ENCODE measurements at places on chromosomes 13 and 19. TPM values are rescaled to one million over a fixed set of nuclear protein-coding genes. Genes with fewer than 3 reads are reported as not detected.

DNA sequence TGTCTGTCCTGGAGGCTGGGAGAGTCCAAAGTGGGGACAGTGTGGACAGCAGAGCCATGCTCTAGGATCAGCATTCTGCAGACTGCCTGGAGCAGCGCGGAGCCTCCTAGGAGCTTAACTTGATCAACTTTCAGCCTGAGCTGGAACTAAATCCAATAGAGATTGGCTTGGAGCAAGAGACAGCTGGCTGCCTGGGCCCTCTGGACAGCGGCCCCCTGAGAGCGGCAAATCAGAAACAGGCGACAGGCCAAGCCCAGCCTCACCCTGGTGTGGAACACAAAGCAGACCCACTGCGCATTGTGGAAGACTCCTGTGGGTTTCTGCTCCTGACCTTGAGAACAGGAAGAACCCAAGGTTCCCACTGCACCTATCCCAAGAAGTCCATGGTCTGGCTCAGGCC, 462.2 kb downstream of the TSHZ3 start:
- DNase-seq: no peak

DNA sequence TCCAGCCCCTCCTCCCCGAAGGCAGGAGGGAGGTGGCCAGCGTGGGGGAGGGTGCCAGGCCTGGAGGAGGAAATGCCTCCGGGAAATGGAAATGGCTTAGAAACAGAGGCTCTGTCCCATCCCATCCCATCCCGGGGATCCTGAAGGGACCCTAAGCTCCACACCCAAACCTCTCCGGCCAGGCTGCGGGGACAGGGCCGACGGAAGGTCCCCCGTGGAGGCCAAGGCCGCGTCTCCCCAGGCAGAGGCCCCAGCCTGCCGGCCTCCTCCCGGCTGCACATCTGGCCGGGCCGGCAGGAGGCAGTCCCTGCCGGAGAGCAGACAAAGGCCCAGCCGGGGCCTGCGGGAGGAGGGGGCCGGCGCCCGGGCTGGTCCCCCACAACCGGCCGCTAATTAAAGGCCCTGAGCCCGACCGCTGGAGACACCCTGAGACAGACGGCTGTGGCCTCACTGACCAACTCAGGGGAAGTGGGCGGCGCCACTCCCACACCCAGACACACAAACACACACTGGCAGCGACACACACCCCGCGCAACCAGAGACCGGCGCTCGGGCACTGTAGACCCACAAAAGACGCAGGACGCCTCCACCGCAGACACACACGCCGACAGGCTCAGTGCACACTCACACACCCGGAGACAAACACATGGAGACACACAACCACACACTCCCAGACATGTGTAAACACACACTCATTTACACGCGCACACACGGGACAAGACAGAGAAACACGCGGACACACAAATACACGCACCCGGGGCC, 1.1 kb downstream of the ADAMTS10 start:
- DNase-seq: peak; percentile 67

- DNase-seq: no peak
Measured at GRCh38 chr13:94988654-94989053, 276.3 kb upstream of the SOX21 start.

DNA sequence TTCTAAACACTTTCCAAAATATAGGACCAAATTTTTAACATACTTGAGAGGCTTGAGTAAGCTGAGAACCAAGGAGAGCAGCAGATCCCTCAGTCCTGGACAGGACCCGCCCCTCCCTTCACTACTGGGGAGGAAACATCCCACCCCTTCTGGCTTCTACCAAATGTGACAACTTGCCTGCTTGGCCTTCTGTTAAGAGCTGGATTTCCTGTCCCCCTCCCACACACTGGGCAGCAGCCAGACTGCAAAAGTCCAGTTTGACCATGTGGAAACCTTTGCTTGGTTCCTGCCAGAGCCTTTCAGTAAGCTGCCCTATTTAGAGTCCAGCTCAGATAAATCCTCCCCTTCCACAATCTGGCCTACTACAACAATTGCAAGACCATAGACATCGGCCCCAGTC, 84.3 kb downstream of the FGF14 start:
- DNase-seq: no peak

Gene NOP53
- total RNA-seq: 48.0 TPM

DNA sequence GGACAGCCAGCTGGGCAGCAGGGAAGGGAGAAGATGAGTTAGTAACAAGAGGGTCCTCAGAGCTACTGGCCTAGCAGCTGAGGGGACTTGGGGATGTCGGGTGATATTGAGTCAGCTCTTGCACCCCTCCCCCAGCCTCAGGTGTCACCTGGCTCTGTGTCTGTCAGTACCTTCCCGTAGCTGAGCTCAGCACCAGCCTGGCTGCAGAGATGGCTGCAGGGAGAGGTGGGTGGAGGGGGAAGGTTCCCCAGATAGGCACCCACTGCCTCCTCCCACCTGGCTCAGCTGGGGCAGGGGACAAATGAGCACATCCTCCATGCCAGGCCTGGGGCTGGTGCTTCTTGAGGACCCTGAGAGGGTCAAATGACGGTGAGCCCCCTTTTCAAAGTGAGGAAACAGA, 6.8 kb upstream of the KPTN start:
- no peak for DNase-seq

- peak; percentile 1 for DNase-seq
Measured at GRCh38 chr13:92187378-92187989, 789.1 kb downstream of the GPC5 start.

Gene SLC6A16
- not detected for total RNA-seq

Gene RASIP1
- total RNA-seq: 0.17 TPM

- DNase-seq: no peak
Measured at GRCh38 chr13:83048419-83048818, 833.9 kb downstream of the SLITRK1 start.

- DNase-seq: peak; percentile 7
Measured at GRCh38 chr13:96958286-96958891, 35.9 kb downstream of the OXGR1 start.

Gene CEACAM20
- not detected for total RNA-seq

DNA sequence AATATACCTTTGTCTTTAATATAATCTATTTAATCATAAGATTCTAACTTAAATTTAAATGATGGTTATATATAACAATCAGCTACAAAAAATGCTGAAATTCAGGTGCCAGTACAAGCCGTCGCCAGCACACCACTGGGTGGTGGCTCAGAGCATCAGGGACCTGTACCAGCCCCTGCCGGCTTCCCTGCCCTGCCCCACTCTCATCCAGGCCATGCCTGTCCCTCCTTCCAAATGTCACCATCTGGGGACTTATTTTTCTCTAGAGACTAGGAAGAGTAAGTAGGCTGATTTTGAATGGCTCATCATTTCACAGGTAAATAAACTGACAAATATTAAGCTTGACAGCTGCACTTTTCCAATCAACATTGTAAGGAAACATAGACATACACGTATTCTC, 1.6 kb downstream of the METTL21C start:
- no peak for DNase-seq

DNA sequence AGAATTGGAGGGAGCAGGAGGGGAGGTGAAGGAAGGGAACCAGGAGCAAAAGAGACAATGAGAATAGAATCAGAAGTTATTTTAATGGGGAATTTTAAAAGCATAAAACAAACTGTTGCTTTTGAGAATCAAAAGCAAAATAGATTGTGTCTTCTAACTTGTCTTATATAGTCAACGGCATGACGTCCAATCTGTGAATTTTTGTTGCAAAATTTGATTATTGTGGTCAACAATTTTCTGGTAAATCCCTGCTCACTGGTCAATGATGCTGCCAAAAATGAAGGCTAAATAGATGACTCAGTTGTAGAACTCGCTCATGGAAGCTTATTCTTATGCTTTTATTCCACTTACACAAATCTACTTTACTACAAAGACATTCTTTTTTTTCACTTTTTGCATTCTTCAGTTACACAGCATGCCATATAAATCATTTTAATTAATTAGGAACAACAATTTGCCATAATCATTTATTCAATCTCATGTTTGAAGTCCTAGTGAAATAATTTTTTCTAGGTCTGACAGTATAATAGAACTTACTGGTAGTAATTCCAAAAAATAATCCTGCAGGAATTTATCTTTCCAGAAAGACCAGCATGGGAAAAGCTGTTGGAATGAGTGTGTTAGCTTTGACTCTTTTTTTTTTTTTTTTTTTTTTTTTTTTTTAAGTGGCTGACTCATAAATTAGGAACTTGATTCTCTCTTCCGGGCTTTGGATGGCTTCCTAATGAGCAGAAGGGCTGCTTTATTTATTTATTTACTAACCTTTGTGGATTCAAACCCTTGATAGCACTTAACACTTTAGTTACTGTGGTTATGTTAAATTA, 256.9 kb downstream of the SPRY2 start:
- DNase-seq: peak; percentile 45

- DNase-seq: no peak
Measured at GRCh38 chr13:23766939-23767338, 122.3 kb downstream of the MIPEP start.

GRCh38 chr13:59229861-59230260, 933.9 kb downstream of the DIAPH3 start:
- no peak for DNase-seq

Gene ATXN8OS
- not detected for total RNA-seq

DNA sequence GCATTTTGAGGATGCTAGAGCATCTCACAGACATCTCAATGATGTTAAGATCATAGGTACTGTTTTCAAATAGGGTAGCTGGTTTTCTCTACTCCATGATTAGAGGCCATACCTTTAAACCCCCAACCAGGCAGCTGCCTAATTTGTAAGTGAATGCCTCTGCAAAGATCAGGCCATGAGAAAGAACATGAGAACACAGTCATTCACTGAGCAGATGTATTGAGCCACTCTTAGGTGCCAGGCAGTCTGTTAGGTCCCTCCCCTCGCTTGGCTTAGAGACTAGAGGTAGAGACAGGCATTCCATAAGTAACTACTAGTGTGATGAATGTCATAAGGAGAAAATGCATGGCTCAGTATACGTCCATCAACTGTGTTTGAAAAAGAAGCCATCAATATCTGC, 410.0 kb downstream of the FGF9 start:
- no peak for DNase-seq

Gene C1QTNF9B
- total RNA-seq: not detected

Gene TMEM91
- 1.7 TPM for total RNA-seq

DNA sequence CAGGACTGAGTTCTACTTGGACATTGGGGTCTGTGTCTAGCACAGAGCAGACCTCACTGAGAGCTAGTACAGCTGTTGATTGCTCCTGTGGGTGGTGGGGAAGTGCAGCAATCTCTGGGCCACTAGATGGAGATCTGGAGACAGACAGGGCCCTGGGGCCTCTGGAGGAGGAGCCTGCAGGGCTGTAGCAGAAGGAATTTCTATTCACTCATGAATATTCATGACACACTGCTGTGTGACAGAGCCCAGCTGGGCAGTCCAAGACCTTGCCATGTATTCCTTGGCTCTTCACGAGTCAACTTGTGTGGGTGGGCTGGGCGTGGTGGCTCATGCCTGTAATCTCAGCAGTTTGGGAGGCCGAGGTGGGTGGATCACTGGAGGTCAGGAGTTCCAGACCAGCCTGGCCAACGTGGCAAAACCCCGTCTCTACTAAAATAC, 37.5 kb downstream of the SUGP2 start:
- DNase-seq: peak; percentile 58

DNA sequence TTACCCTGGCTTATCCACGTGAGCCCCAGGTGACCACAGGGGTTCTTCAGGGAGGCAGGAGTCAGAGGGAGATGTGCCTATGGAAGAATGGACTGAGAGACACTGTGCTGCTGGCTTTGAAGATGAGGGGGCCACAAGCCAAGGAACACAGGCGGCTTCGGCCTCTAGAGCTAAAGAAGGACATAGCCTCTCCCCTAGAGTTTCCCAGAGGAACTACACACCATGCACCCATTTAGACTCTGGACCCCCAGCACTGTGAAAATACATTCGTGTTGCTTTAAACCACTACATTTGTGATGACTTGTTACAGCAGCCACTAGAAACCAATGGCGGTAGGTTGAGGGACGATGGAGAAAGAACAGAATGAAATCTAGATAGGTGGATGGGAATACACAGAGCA, 13.7 kb upstream of the ATF5 start:
- DNase-seq: no peak

DNA sequence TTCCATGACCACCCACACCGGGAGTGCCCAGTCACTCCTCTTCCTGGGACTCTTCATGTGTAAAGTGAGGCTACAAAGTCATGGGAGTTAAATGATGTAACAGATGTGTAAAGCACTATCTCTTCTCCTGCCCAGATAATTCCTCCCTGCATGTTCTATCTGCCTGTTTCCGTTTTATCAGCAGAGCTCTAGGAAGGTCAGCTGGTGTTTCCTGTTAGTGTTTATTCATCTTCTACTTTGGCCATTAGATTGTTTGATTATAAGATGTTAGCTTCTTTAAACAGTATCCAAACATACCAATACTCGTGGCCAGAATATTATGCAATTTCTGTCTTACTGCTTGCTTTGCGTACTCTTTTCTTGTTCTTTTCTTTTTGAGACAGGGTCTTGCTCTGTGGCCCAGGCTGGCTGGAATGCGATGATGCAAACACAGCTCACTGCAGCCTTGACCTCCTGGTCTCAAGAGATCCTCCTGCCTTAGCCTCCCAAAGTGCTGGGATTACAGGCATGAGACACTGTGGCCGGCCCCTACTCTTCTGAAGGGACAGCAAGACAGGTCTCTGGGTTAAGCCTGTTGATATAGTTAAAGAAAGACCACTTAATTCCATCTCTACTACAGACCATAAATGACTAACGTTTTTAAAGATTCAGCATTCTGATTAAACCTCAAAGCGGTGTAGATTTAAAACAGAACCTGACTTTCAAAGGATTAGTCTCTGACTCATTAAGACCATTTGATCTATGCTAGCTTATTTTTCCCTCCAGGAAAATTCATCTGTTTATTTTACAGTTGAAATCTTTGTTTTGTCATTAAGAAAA, 97.4 kb upstream of the AKAP11 start:
- DNase-seq: no peak

DNA sequence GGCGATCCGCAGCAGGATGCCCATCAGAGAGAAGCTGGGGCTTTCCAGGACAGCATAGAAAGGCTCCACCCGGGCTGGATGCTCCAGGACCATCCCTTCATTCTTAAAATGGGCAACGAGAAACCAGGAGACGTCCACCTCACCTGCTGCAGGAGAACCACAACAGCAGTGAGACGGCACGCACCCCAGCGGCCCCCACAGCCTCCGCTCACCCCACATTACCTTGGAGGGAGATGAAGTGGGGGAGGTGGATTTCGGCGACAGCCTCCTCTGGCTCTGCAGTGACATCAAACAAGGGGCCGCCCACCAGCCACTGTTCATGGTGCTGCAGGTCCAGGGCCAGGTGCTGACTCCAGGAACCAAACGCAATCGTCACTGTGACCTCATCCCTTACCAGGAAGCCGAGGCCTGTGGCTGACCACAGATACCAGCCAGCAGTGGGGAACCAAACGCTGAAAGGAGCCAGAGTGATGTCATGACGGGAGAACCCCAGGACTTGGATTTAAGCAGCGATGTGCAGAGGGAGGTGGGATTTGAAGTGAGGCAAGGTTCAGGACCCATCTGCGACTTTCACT, 25.1 kb downstream of the CARD8 start:
- no peak for DNase-seq

GRCh38 chr13:50125304-50125553, 110.0 kb downstream of the KCNRG start:
- no peak for DNase-seq

GRCh38 chr19:13823256-13823655, 28.0 kb downstream of the ZSWIM4 start:
- no peak for DNase-seq

Gene CATSPERD
- not detected for total RNA-seq

Gene KL
- total RNA-seq: not detected

Data from Daoy (cell line).